ENCODE measurements at places on chromosomes 6 and 20.

GRCh38 chr6:106085984-106086813 is at the start of gene PRDM1:
TSS of gene PRDM1 (plus strand) at chr6:106086336. CDS start at chr6:106086554, 218 bp downstream.
- no peaks in the 10 kb centered on the region for H3K4me1 ChIP-seq
- H3K4me3 ChIP-seq = peak within 1 kb of the TSS; percentile 36
- peak; percentile 95 for DNase-seq
- peaks cover 16% of the 10 kb centered on the region for H3K36me3 ChIP-seq

DNA sequence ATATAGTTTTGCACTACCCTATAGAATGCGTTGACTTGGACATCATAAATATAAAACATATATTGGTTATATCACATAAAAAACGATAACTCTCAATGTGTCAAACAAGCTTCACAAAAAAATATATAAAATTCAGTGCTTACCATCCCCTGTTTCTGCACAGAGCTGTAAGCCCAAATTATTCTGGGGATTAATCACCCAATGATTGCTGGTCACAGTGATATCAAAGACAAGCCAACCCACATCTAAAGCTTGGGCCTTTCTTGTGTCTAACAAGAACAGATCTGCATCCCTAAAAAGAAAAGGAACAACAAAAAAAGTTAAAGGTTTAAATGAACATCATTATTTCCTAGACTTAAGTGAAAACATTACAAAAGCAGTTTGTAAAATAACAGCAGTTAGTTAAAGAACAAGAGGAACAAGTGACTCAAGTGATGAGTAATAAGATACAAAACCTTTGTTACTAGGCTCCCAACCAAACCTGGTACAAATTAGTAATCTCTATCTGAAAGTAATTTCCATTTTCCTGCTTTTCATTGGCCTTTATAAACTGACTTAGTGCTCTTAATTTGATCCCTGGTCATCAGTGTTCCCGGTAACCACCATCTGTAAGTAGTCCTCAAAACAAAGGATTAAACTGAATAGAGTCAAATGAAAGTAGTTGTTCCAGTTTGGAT is 81.1 kb downstream of the BMP5 start:
- H3K27ac ChIP-seq = no peak overlapping the region
- no peaks in the 10 kb centered on the region for H3K36me3 ChIP-seq
- DNase-seq = no peak
- H3K4me1 ChIP-seq = no peaks in the 10 kb centered on the region
- H3K4me3 ChIP-seq = no peak overlapping the region

- no peaks in the 10 kb centered on the region for H3K27me3 ChIP-seq
- H3K36me3 ChIP-seq = no peaks in the 10 kb centered on the region
- H3K27ac ChIP-seq = no peak overlapping the region
- no peak overlapping the region for H3K4me3 ChIP-seq
These were observed 22.0 kb upstream of the ABCC10 start for GRCh38 chr6:43405354-43405753.

- peaks cover 4% of the 10 kb centered on the region for H3K4me1 ChIP-seq
- H3K27me3 ChIP-seq = no peaks in the 10 kb centered on the region
- DNase-seq = no peak
These were observed 114.2 kb downstream of the OR2B2 start for GRCh38 chr6:27797960-27798359.

DNA sequence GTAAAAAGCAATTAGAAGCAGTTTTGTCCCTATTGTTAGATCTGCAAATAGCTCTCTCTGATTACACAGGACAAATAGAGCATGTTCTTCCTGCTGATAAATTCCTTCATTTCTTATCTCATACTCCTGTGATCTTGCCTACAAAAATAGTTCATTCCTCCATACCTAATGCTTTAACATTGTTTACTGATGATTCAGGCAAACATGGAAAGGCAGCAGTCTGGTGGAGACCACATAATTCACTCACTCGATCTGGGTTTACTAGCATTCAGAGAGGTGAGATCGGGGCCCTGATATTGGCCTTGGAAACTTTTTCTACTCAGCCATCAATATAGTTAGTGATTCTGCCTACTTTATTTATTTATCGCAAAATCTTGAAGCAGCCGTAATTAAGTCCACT is 20.2 kb downstream of the HLA-DPA1 start:
- H3K36me3 ChIP-seq = no peaks in the 10 kb centered on the region
- H3K4me3 ChIP-seq = no peak overlapping the region
- H3K27me3 ChIP-seq = no peaks in the 10 kb centered on the region
- no peaks in the 10 kb centered on the region for H3K4me1 ChIP-seq
- H3K27ac ChIP-seq = no peak overlapping the region

DNA sequence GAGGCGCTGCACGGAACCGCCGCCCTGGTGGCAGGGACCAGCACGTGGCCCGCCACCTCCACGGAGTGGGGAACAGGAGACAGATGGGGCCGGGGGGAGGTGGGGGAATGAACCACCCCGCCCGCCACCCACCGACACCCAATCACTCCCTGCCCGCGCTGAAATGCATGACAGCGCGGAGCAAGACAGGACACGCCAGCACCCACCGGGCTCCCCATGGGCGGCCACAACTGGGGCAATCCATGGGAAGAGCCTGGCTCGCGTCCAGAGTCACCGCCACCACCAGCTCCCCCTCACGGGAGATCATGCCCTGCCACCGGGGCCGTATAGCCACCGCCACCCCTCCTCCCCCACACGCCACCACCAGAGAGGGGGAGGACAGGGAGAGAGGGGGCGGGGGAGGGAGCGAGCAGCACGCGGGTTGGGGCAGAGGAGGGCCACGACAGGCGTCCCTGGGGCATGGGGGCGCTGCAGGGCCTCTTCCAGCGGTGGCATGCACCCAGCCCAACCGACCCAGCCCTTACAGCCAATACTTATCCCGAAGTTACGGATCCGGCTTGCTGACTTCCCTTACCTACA is 744.3 kb upstream of the DEFB115 start:
- H3K27ac ChIP-seq = no peak overlapping the region
- no peaks in the 10 kb centered on the region for H3K4me1 ChIP-seq
- H3K36me3 ChIP-seq = no peaks in the 10 kb centered on the region
- H3K4me3 ChIP-seq = no peak overlapping the region
- DNase-seq = no peak
- H3K27me3 ChIP-seq = no peaks in the 10 kb centered on the region

- no peaks in the 10 kb centered on the region for H3K4me1 ChIP-seq
- no peaks in the 10 kb centered on the region for H3K27me3 ChIP-seq
- H3K27ac ChIP-seq = no peak overlapping the region
These were observed 50.7 kb downstream of the ANKRD60 start for GRCh38 chr20:58177799-58178198.

- no peak overlapping the region for H3K27ac ChIP-seq
- no peak for DNase-seq
- no peak overlapping the region for H3K4me3 ChIP-seq
- H3K36me3 ChIP-seq = no peaks in the 10 kb centered on the region
These were observed 33.0 kb downstream of the SLC35D3 start for GRCh38 chr6:136955123-136955522.

DNA sequence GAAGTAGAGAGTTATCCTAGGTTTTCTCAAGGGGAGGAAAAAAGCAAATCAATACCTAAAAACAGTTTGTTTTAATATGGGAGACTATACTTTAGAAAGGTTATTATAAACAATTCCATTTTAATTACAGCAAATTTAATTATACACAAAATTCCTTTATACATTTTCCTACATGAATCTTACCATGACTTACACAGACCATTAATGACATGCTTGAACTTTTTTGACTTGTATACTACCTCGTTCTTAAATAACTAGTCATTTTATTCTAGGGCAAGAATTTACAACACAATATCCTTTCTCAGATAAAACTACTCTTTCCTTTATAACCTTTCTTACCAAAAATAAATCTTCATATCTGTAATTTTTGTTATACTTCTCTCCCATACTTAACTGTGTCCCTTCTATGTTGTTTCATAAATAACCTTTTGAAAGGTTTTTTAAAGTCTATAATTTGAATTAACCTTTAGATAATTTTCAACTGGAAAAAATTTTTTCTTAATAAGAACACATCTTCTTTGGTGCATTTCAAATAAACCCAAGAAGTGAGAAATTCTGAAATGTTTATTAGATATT is 729.4 kb downstream of the TENT5A start:
- no peak overlapping the region for H3K27ac ChIP-seq
- no peaks in the 10 kb centered on the region for H3K36me3 ChIP-seq
- no peak overlapping the region for H3K4me3 ChIP-seq

- DNase-seq = no peak
- no peaks in the 10 kb centered on the region for H3K36me3 ChIP-seq
- no peaks in the 10 kb centered on the region for H3K4me1 ChIP-seq
- H3K27me3 ChIP-seq = no peaks in the 10 kb centered on the region
- no peak overlapping the region for H3K27ac ChIP-seq
- no peak overlapping the region for H3K4me3 ChIP-seq
These were observed 39.3 kb downstream of the ATRN start for GRCh38 chr20:3510110-3510509.

GRCh38 chr6:17858584-17858983 is 128.9 kb downstream of the KIF13A start:
- H3K4me1 ChIP-seq = no peaks in the 10 kb centered on the region
- H3K27me3 ChIP-seq = no peaks in the 10 kb centered on the region
- no peaks in the 10 kb centered on the region for H3K36me3 ChIP-seq
- no peak for DNase-seq
- H3K27ac ChIP-seq = no peak overlapping the region

GRCh38 chr6:5855787-5856470 is 150.8 kb downstream of the NRN1 start:
- no peak overlapping the region for H3K4me3 ChIP-seq
- H3K27me3 ChIP-seq = no peaks in the 10 kb centered on the region
- no peaks in the 10 kb centered on the region for H3K4me1 ChIP-seq
- H3K36me3 ChIP-seq = no peaks in the 10 kb centered on the region
- DNase-seq = no peak
- no peak overlapping the region for H3K27ac ChIP-seq

- H3K36me3 ChIP-seq = peaks cover 66% of the 10 kb centered on the region
- peak overlapping the region; percentile 21 for H3K27ac ChIP-seq
- DNase-seq = peak; percentile 79
- H3K27me3 ChIP-seq = no peaks in the 10 kb centered on the region
- H3K4me3 ChIP-seq = no peak overlapping the region
- peaks cover 14% of the 10 kb centered on the region for H3K4me1 ChIP-seq
These were observed 4.7 kb downstream of the NPEPL1 start for GRCh38 chr20:58697201-58697866.

GRCh38 chr20:4038047-4038459 is 22.7 kb upstream of the RNF24 start:
- DNase-seq = peak; percentile 64
- no peaks in the 10 kb centered on the region for H3K36me3 ChIP-seq
- H3K4me1 ChIP-seq = peaks cover 4% of the 10 kb centered on the region
- H3K27me3 ChIP-seq = no peaks in the 10 kb centered on the region
- H3K27ac ChIP-seq = peak overlapping the region; percentile 13

GRCh38 chr6:9494864-9495263 is 920.0 kb downstream of the TFAP2A start:
- no peaks in the 10 kb centered on the region for H3K27me3 ChIP-seq
- no peak overlapping the region for H3K27ac ChIP-seq
- H3K4me1 ChIP-seq = no peaks in the 10 kb centered on the region
- DNase-seq = no peak

GRCh38 chr6:150243620-150244314 is 100.9 kb downstream of the PPP1R14C start:
- H3K27me3 ChIP-seq = no peaks in the 10 kb centered on the region
- no peak overlapping the region for H3K4me3 ChIP-seq
- no peak for DNase-seq
- H3K4me1 ChIP-seq = no peaks in the 10 kb centered on the region
- no peaks in the 10 kb centered on the region for H3K36me3 ChIP-seq
